Lung (tissue), 17 donors: ENCODE measurements at places on chromosomes 13 and 19.

DNA sequence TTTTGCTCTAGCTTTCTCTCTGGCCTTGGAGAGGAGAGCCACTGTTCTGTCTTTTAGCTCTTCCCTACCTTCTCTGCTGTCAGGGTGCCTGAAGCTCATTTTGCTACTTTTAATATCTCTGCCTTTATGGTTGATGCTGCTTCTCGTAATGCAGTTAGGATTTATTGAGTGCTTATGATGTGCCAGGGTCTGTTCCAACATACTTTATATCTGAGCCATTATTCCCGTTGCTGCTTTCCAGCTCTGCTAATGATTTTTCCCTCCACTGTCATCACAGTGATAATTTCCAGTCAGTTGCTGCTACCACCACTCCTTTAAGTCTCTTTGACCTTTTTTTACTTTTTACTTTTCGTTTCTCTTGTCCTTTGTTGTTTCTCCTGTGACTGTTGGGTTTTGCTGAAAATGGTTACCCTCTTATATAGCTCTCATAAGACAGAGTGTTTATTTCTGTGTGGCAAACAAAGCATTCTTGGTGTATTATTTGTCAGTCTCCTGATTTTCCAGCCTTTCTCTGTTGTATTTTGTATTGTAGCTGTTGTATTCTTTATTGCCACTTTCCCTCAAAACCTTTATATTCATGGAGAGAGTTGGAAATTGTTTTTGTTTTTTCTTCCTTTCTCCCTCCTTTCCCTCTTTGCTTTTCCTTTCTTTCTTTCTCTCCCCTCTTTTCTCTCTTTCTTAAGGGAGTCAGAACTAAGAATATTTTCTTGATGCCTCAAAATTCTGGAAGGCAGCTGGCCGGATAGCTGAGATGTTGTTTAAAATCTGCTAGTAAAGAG, 37.4 kb downstream of the COG6 start:
- DNase-seq: peak; percentile 53

- DNase-seq: no peak
These were observed 2.0 kb upstream of the A1BG start for GRCh38 chr19:58355215-58355796.

- DNase-seq: no peak
These were observed 34.0 kb upstream of the SPRY2 start for GRCh38 chr13:80374901-80375300.

DNA sequence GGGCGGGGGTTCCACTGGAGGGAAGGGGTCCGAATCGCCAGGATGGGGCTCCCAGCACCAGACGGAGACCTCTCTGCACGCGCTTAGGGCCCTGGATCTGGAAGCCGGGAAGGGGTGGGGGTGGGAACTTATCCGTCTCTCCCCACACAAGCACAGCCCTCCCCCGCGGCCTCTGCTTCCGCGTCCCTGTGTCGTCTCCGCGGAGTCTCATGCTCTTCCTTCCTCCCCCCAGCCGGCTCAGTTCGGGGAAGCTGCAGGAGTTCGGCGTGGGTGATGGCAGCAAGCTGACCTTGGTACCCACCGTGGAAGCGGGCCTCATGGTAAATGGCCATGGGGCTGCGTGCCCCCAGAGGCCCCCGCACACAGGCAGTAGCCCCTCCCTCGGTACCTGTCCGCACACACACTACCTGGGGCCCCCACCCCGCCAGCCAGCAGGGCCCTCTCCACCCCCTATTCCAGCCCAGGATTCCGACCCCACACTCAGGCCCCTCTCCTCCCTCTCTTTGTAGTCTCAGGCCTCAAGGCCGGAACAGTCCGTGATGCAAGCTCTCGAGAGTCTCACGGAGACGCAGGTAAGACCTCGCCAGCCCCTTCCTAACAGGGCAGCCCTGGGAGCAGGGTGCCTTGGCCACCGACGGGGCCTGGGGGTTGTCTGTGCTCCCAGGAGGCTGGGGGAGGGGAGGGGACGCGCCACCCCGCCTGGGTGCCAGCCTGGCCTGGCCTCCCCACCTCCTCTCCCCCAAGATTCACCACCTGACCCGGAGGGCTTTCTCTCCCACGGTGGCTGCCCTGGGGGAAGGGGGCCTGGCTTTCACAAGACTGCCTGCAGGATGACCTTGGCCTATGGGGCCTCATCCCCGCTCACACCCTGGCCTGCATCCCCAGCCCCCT, 3.2 kb downstream of the MIDN start:
- DNase-seq: peak; percentile 67
